ENCODE measurements at places on chromosomes 4 and X. TPM values are rescaled to one million over a fixed set of nuclear protein-coding genes. Genes with fewer than 3 reads are reported as not detected.
A peak's percentile ranks its signal among the peaks of the same experiment; 100 is the strongest.

GRCh38 chr4:161540265-161540664 lies 623.5 kb downstream of the FSTL5 start:
- no peaks in the 10 kb centered on the region for H3K36me3 ChIP-seq
- H3K27me3 ChIP-seq = no peaks in the 10 kb centered on the region
- no peak overlapping the region for H3K27ac ChIP-seq

SSX2 gene
- total RNA-seq = not detected

DNA sequence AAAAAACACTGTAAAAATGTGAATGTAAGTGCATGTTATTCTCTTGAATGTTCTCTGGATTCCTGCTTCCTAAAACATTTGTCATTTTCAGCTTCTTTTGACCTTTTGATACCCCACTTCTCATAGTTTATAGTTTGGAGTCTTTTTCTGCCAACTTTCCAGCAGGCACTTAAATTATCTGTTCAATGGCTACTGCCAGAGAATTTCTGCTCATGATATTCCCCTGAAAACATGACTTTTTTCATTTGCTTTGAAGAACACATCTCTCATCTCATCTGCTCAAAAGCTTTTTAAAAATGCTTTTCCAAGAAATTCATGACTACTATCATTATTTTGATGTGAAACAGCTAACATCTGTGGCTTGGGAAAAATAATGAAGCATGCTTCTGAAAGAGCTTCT lies 269.7 kb upstream of the PCDH7 start:
- DNase-seq = no peak
- H3K27ac ChIP-seq = no peak overlapping the region
- H3K4me3 ChIP-seq = no peak overlapping the region
- no peaks in the 10 kb centered on the region for H3K27me3 ChIP-seq

DNA sequence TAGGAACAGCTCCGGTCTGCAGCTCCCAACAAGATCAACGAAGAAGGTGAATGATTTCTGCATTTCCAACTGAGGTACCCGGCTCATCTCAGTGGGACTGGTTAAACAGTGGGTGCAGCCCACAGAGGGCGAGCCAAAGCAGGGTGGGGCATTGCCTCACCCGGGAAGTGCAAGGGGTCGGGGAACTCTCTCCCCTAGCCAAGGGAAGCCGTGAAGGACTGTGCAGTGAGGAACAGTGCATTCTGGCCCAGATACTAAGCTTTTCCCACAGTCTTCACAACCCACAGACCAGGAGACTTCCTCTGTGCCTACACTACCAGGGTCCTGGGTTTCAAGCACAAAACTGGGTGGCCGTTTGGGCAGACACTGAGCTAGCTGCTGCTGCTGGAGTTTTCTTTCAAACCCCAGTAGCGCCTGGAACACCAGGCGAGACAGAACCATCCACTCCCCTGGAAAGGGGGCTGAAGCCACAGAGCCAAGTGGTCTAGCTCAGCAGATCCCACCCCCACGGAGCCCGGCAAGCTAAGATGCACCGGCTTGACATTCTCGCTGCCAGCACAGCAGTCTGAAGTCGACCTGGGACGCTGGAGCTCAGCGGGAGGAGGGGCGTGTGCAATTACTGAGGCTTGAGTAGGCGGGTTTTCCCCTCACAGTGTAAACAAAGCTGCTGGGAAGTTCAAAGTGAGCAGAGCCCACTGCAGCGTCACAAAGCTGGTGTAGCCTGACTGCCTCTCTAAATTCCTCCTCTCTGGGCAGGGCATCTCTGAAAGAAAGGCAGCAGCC lies 84.6 kb downstream of the THOC2 start:
- DNase-seq = no peak
- no peak overlapping the region for H3K27ac ChIP-seq
- H3K4me1 ChIP-seq = peaks cover 9% of the 10 kb centered on the region
- no peaks in the 10 kb centered on the region for H3K27me3 ChIP-seq
- H3K36me3 ChIP-seq = peaks cover 37% of the 10 kb centered on the region
- H3K4me3 ChIP-seq = no peak overlapping the region

TLR6 gene
- 4.8 TPM for total RNA-seq

DNA sequence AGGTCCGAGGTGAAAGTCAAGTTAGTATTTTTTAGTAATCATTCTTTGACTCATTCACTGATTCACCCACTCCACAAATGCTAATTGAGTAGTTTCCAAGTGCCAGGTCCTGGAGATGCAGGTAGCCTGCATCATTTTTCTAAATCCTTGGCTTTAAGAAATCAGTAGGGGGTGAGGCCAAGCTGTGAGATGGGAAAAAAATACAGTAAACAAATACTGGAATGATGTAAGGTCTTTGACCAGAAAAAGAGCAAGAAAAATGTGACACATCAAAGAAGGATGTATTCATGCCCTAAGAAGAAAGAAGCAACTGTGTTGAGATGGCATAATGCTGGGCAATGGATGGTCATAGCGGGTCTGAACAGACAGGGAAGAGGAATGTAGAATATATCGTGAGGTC lies 1386.6 kb downstream of the PCDH7 start:
- H3K36me3 ChIP-seq = no peaks in the 10 kb centered on the region

SYTL5 gene
- not detected for total RNA-seq

- H3K27me3 ChIP-seq = no peaks in the 10 kb centered on the region
- H3K27ac ChIP-seq = no peak overlapping the region
- DNase-seq = no peak
These were observed 54.1 kb downstream of the ATRX start for GRCh38 chrX:77731821-77732419.

- H3K4me1 ChIP-seq = peaks cover 7% of the 10 kb centered on the region
- no peaks in the 10 kb centered on the region for H3K27me3 ChIP-seq
- peaks cover 1% of the 10 kb centered on the region for H3K36me3 ChIP-seq
- DNase-seq = no peak
These were observed 6.9 kb downstream of the DGKQ start for GRCh38 chr4:966266-967112.

GRCh38 chr4:165210566-165210965 lies 3.2 kb downstream of the KLHL2 start:
- H3K36me3 ChIP-seq = peaks cover 24% of the 10 kb centered on the region
- H3K27me3 ChIP-seq = no peaks in the 10 kb centered on the region
- H3K4me1 ChIP-seq = peaks cover 58% of the 10 kb centered on the region
- H3K4me3 ChIP-seq = peak overlapping the region; percentile 66
- H3K27ac ChIP-seq = no peak overlapping the region

BEX3 gene
- 15.1 TPM for total RNA-seq

DNA sequence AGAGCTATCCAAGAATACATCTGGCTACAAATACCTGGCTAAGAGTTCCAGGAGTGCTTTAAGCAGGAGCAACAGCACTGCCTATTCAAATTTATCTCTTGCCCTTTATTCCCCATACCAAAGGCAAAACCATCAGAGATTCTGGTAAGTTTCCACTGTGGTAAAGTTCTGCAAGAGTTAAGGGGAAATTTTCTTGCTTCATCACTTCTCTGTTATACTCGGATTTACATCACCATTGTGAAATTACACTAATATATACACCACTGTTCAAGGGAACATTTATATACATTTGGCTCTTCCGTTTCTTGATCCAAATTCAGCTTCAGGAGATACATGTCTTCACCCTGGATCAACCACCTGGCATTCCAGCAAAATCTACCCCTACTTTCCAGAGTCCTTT lies 70.8 kb upstream of the PTPN13 start:
- no peaks in the 10 kb centered on the region for H3K36me3 ChIP-seq
- no peak overlapping the region for H3K27ac ChIP-seq
- no peaks in the 10 kb centered on the region for H3K27me3 ChIP-seq
- H3K4me3 ChIP-seq = no peak overlapping the region
- no peaks in the 10 kb centered on the region for H3K4me1 ChIP-seq
- DNase-seq = no peak

DNA sequence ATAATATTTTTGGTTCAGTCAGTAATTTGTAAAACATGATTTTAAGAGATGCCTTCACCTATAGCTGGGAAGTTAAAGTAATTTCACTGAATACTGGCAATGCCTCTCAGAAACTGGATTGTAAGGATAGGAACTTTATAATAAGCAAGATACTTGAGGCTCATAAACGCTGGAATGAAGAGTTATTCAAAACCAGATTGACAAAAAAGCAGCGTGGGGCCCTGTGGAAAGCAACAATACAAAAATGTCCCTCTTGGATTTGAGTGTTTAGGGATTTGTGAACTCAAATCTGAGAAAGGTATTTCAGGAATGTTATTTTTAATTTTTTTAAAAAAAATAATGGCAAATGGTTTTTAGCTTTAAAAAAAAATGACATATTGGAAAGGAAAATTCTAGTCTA lies 94.6 kb downstream of the ANK2 start:
- no peak overlapping the region for H3K4me3 ChIP-seq
- H3K36me3 ChIP-seq = no peaks in the 10 kb centered on the region
- H3K27me3 ChIP-seq = peaks cover 3% of the 10 kb centered on the region
- peaks cover 1% of the 10 kb centered on the region for H3K4me1 ChIP-seq

- peaks cover 7% of the 10 kb centered on the region for H3K4me1 ChIP-seq
- no peaks in the 10 kb centered on the region for H3K27me3 ChIP-seq
- no peak for DNase-seq
These were observed 258.8 kb downstream of the GPC3 start for GRCh38 chrX:133726642-133727041.
